ENCODE measurements at places on chromosomes 5 and 9.

DNA sequence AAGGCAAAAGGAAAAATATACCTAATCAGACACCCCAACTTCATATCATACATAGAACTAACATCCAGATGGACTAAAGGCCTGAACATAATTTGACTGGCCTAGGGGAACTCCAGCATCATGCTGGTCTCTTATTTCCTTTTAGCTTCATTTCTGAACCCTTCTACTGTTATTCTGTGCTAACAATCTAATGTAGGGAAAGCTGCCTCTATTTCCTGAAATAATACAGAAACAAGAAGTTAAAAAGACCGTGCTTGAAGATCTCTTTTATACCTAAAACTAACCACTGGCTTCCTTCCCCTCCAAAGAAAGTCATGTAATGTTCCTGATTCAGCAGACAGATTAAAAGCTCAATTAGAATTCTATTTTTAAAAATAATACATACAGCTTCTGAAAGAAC, 36.7 kb downstream of the LPAR1 start:
- no peak for DNase-seq

- no peak for DNase-seq
These were observed 1.6 kb downstream of the CLTB start for GRCh38 chr5:176414704-176415103.

DNA sequence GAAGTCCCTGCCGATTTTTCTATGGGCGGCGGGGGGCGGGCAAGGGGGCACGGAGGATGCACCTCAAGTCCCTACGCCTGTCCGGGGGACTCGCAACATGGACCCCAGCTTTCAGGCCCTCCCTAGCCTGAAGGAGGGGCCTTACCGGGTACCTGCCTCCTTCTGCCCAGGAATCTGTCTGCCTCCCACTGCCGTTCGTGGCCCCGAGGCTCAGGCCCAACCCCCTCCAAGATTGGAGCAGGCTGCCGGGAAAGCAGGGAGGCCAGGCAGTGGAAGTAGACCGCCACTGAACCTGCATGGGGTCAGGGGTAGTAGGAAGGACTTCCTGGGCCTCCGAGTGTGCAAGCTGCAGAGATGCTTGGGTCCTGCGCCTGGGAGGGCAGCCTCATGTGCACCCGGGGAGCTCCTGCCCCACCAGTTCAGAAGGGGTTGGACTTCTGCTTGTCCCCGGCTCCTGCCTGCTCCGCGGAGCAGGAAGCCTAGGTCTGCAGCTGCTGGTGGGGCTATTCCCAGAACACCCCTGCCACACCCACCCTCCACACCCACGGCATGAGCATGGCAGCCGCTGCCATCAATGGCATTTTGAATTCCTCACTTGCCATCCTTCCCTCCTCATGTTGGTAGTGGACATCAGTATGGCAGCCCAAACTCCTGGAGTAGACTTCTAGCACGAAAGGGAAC, 1312.7 kb upstream of the ACO1 start:
- no peak for DNase-seq

GRCh38 chr5:136309932-136310598, 55.3 kb downstream of the TRPC7 start:
- DNase-seq: no peak

GRCh38 chr9:99850736-99851499, 29.2 kb downstream of the NR4A3 start:
- DNase-seq: no peak

DNA sequence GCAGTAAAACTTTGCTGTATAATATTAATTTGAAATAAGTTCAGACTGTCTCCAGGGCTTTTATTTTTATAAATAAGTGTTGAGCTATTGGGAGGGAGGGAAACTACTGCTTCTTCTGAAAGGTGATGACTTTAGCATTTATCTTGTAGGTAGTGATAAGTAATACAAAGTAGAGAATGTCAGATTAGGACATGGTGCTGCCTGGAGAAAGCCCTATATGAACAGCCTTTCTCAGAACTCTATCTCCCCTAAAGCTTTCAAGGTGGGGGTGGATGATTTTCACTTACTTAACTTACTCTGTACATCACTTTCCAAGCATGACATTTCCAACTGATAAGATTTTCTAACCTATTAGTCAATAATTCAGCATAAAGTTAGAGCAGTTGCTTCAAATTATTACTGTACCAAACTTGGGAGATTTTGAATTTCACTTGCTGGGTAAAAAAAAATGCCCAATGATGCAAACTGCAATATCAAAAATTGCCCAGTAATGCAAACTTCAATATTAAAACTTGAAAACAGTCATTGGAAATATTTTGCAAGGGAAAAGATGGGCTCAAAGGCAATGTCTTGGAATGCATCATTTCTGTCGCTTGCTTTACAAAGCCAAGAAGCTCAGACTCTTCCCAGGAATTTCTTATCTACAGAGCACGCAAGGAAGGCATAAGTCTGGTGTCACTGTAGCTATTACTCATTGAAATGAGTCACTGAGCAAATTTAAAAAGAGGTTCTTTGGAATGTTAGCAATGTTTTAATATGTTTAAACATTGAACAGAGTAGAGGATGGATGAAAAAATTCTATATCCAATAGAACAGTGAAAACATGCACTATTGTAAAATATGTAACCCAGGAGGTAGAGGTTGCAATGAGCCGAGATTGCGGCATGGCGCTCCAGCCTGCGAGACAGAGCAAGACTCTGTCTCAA, 569.5 kb downstream of the PSAT1 start:
- no peak for DNase-seq

DNA sequence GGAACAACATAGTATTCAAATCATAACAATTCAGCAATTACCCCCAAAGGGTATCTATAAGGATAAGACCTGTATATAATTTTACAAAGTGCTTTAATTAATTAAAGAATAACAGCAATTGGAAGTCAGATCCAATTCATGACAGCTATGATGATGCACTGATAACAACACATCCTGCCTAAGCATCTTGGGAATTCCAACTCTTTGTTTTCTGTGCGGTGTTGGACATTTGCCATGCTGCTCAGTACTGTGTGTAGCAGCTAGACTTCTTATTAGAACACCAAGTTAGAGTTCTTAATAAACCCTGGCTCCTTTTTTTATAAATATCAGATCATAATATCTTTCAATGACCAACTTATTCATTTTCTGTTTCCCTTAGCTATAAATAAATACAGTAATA, 209.0 kb downstream of the SEC61B start:
- DNase-seq: no peak

GRCh38 chr5:131104169-131104808, 60.8 kb downstream of the HINT1 start:
- DNase-seq: no peak

DNA sequence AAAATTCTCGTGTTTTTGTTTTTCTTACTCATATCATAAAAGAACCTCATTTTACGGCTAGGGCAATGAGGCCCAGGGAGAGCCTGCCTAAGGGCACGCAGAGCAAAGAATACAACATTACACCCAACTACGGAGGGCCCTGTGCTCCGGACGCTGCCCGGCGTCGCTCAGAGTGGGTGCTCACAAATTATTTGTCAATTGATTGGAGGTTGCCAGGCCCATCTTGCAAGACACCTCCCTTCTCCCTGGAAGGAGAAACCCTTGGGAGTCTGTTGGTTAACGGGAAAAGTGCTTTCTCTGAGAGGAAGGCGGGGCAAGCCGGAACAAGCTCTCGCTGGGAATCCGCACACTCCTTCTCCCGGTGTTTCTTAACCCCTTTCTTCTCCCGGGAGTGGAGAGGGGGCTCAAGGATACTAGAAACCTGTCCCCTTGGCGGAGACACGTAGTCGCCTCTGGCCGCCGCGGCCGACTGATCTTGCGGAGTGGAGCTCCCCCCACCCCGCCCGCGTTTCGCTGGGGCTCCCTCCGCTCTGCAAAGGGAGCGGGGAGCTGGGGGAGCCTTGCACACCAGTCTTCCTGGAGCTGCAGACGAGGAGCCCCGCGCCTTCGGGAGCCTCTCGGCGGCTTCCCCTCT, 599.3 kb upstream of the SGCD start:
- DNase-seq: no peak

DNA sequence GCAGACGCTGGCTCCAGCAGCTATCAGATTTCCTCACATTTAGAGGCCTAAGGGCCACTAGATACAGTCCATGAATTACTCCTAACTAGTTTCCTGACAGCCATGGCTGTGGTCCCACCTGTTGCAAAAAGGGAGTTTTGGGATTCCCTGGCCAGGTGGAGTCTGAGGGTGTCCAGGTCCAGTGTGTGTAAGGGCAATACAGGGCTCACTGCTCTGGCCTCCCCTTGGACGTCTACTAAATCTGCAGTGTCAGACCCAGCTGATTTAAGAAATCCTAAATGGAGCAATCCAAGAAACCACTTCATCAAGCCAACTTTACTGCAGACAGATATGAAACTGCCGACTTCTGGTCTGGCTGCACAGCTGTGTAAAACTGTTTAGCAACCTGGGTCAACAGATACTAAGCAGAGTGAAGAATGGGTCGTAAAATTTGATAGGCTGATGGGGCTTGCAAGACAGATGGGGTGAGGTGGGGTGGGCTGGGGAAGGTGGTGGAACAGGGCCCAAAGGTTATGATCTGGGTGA, 116.4 kb downstream of the GADD45G start:
- no peak for DNase-seq

- no peak for DNase-seq
These were observed 224.4 kb upstream of the PANK3 start for GRCh38 chr5:168803541-168803940.

DNA sequence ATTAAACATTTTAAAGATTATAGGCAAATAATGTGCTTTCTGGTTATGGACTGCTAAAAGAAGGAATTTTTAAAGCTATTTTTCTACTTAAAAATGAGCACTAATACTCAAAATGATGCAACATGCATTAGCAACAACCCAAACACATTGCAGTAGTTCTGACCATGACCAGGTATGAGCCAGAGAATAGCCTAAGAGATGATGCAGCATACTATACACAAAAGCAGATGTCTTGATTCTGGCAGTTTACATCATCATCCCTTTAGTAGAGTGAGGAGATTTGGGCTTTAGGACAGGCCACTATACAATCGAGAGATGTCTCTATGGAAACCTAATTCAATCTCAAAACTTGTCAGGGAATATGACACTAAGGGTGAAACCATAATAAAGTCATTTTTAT, 307.1 kb downstream of the PRR16 start:
- DNase-seq: no peak

GRCh38 chr9:137551264-137552021, at the start of gene MRPL41:
MRPL41 (plus strand) TSS chr9:137551879; CDS start chr9:137552082, 203 bp downstream.
- peak; percentile 86 for DNase-seq

GRCh38 chr9:88998911-88999310, 7.6 kb downstream of the S1PR3 start:
- no peak for DNase-seq

- DNase-seq: peak; percentile 42
These were observed 307.6 kb downstream of the CWC27 start for GRCh38 chr5:65076251-65076869.

DNA sequence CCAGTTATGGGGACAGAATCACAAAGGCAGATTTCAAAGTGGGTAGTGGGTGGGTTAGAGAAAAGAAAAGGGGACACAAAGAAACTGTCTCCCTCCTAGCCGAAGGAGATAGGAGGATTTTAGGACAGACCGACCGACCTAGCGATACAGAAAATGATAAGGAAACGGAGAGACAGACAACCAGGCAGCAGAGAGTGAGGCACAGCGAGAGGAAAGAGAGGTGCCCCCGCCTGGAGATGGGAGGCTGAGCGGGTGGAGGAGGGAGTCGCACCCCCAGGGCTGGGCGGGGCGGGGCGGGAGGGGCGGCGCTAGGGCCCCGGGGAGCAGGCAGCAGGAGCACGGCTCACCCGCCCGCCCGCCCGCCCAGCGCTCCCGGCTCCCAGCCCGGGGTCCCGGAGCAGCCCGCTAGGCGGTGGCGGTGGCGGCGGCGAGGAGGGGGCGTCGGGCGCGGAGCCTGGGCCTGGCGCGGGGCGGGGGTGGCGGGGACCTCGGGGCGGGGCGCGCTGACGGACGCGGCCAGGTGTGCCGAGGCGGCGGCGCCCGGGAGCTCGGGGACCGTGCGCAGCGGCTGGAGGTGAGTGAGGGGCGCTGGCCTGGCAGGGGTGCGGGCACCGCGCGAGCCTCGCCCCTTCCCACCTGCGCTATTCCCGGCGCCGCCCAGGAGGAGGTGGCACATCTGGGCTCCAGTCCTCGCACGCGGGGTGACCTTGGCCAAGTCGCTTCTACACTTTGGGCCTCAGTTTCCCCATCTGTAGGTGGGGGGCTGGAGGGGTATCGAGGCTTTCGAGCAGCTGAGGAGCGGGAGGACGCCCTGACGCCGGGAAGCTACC, 15.9 kb upstream of the SYNPO start:
- peak; percentile 7 for DNase-seq

DNA sequence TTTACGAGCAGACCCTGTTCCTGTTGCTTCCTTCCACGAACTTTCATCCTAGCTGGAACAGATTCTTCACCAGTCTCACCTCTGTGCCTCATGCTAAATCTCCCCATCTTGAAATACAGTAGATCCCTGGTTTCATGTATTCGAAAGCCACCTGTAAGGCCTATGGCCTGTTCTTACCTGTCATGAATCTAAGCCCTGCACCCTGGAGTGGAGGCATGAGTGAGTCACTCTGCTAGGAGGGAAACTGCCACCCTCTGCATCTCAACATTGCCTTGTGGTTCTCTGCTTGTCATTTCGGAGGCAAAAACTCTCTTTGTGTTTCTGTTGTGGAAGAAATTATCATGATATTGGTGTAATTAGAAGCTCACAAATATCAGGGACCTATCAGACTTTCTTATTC, 320.0 kb downstream of the ENC1 start:
- no peak for DNase-seq

DNA sequence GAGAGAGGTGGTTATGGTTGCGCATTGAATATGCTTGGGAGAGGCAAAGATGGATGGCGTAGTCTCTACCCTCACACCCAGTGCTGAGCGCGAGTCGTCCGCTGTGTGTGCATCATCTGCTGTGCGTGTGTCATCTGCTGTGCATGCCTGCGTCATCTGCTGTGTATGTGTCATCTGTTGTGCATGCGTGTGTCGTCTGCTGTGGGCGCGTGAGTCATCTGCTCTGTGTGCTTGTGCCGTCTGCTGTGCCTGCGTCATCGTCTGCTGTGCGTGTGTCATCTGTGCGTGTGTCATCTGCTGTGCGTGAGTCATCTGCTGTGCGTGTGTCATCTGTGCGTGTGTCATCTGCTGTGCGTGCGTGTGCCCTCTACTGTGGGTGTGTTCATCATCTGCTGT, 68.0 kb upstream of the IRX4 start:
- no peak for DNase-seq

- DNase-seq: no peak
These were observed 67.8 kb downstream of the AK8 start for GRCh38 chr9:132810314-132810713.

GRCh38 chr5:128477944-128478343, 60.1 kb downstream of the FBN2 start:
- no peak for DNase-seq

- DNase-seq: no peak
These were observed 58.8 kb downstream of the SNX30 start for GRCh38 chr9:112809351-112809848.

GRCh38 chr9:129852579-129852978, 17.3 kb downstream of the USP20 start:
- no peak for DNase-seq

DNA sequence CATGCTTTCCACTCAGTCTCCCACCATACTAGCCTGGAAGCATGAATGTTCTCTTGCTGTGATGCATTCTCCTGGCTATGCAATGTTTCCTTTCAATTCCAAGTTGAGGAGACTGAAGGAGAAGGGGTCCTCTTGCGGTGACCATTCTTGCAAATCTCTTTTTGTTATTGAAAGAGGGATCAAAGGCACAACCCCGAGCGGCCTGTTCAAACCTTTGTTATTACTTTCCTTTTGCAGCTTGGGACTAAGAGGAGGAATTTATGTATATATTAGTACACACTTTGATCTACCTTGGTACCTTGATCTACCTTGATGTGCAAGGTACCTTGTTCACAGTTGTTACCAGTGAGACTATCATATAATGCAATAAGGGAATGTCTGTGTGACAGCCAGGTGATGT, 147.3 kb downstream of the KCTD16 start:
- DNase-seq: no peak

- no peak for DNase-seq
These were observed 24.4 kb upstream of the SYNPO start for GRCh38 chr5:150616024-150616470.

Data from stimulated activated CD4-positive, alpha-beta T cell treated with anti-CD3 and anti-CD28 coated beads, Interleukin-4, amount 100 ng/mL, for 48 hours (primary cell).